ENCODE measurements at places on chromosomes 16 and 17. TPM values are rescaled to one million over a fixed set of nuclear protein-coding genes. Genes with fewer than 3 reads are reported as not detected.
A peak's percentile ranks its signal among the peaks of the same experiment; 100 is the strongest.

DNA sequence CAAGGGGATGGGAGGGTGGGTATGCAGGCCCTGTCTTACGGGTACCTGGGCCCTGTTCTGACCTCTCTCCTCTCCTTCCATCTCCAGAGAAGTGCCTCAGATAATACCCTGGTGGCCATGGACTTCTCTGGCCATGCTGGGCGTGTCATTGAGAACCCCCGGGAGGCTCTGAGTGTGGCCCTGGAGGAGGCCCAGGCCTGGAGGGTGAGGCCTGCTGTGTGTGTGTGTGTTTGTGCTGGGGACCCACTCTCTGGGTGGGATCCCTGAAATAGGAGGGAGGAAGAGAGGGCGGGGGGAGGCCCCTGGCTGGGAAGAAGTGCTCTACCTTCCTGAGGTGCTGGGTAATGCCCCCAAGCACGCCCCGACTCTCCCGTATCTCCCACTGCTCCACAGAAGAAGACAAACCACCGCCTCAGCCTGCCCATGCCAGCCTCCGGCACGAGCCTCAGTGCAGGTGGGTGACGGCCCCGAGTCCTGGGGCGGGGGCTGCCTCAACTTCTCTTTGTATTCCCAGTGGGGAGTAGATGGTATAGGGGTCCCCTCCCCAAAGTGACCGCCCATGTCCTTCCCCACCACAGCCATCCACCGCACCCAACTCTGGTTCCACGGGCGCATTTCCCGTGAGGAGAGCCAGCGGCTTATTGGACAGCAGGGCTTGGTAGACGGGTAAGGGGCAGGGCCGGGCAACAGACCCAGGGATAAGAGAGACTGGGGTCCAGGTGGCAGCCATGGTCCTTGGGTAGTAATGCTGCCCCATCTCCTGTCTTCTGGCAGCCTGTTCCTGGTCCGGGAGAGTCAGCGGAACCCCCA, 7.8 kb downstream of the GRB7 start:
- DNase-seq = no peak

DNA sequence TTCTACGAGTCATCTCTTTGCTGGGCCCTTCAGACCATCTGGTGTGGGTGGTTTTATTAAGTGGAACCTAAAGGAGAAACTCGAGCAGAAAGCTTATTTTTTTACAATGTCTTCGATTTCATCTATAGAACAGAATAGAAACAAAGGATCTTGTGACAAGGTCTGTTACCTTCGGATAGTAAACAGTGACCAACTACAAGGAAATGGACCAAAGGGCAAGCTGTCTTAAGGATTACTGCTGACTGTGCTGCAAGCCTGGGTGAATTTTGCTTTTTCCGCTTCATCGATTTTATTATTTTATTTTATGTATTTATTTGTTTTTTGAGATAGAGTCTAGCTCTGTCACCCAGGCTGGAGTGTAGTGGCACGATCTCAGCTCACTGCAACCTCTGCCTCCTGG, 348.9 kb upstream of the ERCC4 start:
- no peak for DNase-seq

GRCh38 chr16:10943064-10943353, 741 bp upstream of the DEXI start:
- DNase-seq = no peak

DNA sequence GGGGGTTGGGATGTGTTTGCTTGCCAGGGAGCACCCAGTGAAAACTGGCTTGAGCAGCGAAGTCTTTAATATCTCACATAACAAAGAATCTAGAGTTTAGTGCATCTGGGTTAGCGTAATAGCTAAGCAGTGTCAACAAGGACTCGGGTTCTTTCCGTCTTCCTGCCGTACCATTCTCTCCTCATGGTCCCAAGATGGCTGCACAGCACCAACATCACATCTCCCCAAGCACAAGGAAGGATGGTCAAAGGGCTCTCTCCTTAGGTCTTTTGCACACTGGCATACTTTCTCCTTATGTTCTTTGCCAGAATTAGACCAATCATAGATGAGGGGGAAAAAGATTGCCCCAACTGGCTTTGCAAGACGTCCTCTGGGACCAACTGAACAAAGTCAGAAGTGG, 30.9 kb downstream of the CRISPLD2 start:
- DNase-seq = no peak

DNA sequence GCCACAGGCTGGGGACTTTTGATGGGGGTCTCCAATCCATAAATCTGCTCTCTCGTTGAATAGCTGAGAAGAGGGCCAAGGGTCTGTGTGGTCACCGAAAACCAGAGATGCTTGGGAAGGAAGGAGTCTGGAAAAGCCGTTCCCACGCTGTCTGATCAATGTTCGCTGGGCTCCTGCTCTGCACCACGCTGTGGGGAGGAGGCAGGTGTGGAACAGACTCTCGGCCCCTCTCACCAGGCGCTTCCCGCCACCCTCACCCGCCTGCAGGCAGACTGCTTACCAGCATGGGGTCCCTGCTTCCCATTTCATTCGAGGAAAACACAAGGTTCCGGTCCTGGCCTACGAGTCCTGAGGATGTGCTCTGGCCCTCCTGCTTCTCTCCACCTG, 702 bp upstream of the ALDH3A1 start:
- DNase-seq = no peak

DNA sequence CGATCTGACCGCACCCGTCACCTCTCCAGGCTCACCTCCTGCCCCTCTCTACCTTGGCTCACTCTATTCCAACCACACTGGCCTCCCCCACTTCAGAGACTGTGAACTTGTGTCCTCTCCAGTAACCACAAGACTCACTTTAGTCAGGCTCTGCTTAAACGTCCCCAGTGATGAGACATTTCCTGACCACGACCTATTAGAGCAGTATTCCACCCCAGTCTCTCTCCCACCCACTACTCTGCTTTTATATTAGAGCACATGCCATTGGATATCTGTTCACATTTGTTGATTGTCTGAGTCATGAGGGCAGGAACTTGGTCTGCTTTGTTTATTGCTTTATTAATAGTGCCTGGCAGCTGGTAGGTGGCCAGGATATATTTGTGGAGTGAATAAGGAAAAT, 20.1 kb downstream of the COX11 start:
- DNase-seq = peak; percentile 98

- peak; percentile 44 for DNase-seq
Observed at GRCh38 chr16:29779474-29779873, 1.4 kb downstream of the ZG16 start.

DNA sequence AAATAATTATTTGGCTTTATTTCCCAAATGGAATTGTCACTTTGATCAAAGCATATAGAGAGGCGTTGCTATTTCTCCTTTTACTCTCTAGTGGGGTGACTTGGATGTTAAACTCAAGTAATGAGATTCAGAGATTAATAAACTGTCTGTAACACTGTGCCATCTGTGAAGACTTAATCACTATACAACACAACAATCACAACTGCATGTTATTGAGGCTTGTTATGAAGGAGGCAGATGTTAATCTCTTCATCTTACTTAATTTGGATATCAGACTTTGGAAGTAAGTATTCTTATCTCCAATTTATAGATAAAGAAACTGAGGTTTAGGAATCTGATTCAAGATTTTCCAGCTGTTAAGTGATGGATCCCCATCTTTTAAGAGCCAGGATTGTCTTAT, 132.5 kb downstream of the CNTNAP4 start:
- no peak for DNase-seq

- DNase-seq = peak; percentile 5
Observed at GRCh38 chr17:43125967-43126910, 1.1 kb upstream of the BRCA1 start.

GRCh38 chr17:41474863-41475262, 6.1 kb downstream of the KRT35 start:
- no peak for DNase-seq

- DNase-seq = peak; percentile 20
Observed at GRCh38 chr16:73418051-73418450, 370.1 kb upstream of the ZFHX3 start.

GRCh38 chr16:473046-474043, 47.9 kb downstream of the RAB11FIP3 start:
- no peak for DNase-seq

DNA sequence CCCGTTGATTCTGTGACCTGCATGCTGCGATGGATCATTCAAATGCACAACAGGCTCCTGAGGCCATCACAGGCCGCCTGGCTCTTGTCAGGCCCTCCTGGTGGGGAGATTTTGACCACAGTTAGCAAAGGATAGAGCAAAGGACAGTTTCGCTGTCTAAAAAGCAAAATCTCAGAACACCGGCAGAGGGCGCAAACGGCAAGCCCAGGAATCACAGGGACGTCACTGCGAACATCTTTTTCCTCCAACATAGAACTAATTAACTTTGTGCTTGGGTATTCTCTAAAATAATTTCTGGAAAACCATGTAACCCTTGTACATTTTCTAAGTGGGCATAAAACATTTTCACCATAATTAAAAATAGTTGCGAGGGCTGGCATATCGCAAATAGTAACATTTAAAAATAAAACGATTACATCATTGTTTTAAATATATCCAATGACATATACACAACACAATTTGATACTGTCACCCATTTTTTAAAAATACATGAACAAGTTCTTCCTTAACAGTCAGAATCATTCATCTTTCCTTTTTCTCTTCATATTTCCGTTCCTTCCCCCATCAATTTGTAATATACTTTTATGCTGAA, 19.7 kb upstream of the SLC47A1 start:
- DNase-seq = peak; percentile 62

- DNase-seq = no peak
Observed at GRCh38 chr17:49190932-49191331, 19.4 kb downstream of the GNGT2 start.

GRCh38 chr17:41480136-41480535, 815 bp downstream of the KRT35 start:
- DNase-seq = no peak

DNA sequence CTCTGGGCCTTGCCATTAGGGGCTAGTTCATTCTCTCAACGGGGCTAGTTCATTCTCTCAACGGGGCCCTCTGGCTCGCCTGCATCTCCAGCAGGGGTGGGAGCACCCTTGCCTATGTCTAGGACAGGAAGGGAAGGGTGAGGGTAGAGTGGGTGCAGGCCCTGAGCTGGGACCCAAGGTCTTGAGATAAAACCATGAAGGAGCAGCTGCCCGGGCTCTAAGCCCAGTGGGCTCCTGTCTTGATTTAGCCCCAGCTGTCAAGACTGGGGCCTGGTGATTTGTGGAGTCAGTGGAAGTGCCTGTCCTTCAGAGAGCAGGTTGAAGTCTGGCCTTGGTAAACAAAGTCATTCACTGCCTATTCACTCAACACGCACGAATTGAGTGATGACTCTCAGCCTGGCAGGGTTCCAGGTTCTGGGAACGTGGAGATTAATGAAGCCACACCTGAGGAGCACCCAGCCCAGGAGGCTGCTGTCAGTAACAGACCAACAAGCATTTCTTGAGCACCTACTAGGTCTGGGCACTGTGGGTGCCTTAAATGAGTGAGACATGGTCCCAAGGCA, 35.4 kb downstream of the WNT3 start:
- no peak for DNase-seq

DNA sequence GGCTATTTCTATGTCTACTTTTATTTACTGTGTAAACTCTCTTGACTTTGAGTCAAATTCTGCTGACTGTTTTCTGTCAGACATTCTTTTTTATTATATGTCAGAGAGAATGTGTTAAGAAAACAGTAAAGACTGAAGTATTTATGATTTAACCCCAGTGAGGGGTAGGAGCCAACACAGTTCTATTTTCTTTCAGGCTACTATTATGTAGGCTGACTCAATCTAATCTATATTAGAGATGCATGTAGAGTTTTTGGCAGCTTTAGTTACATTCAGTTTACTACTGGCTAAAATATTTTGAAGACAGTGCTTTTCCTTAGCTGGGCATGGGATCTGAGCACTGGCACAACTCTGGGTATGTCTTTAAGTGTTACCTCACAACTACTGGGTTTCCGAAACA, 1108.0 kb downstream of the CDH11 start:
- DNase-seq = no peak

GRCh38 chr16:2838928-2839327, 8.8 kb downstream of the ZG16B start:
- peak; percentile 77 for DNase-seq

DNA sequence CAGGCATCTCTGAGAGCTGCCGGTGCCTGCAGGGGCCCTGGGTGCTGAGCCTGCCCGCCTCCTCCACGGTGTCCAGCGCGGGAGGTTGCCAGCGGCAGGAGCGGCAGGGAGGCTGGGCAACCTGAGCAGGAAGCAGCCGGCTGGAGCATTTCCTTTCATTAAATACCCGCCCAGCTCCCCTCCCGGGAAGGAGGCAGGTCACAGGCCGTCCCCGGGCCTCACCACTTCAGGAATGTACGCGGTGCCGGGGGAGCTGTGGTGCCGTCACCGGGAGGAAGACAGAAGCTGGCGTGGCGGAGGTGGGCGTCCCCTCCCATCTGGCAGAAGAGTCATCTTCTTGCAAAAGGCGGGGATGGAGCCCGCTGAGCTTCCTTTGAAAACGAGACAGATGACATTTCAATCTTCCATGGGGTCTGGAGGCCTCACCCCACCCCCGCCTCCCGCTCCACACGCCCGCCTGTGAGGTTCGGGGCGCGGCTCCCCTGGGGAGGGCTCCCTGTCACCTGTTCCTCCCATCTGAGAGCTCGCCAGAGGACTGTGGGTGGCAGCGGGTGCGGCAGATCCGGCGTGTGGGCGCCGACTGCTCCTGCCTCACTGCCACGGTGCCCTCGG, 16.0 kb downstream of the SOX8 start:
- DNase-seq = peak; percentile 49

DNA sequence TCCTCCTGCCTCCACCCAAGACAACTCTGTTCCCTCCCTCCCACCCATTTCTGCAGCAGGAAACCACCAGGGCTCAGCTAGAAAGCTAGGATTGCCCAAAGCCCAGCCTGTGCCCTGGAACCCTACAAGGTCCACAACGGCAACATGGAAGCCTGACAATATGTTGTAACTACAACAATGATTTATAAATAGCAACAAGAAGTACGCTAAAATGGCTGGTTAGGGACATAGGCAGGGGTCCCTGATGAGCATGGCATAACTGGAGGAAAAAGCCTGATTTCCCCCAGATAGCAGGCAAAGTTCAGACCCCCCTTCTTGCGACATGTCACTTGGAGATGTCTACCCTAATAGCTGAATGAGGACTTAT, 6.6 kb downstream of the ST3GAL2 start:
- DNase-seq = no peak

GRCh38 chr17:49968405-49969133, 421 bp upstream of the DLX4 start:
- peak; percentile 84 for DNase-seq

GRCh38 chr17:75783803-75784472, 668 bp upstream of the UNK start:
- DNase-seq = no peak

GRCh38 chr17:17325816-17326215, 22.6 kb downstream of the NT5M start:
- no peak for DNase-seq

DNA sequence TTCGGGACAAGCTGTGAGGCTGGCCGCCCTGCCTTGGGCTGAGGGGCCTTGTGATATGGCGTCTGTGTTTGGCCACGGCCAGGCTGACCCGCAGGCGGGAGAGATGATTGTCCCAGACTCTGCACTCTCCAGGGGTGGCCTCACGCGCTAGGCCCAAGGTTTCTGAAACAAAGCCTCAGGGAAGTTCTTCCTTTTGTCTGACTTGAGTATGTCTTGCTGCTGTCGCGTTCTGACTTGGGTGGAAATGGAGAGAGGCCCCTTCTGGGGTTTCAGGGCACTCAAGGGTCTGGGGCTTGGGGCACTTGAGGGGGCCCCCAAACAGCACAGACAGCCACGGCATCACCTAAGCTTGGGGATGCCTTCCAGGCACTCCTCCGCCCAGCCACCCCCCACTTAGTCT, 3.8 kb upstream of the METRN start:
- no peak for DNase-seq

GRCh38 chr16:14325502-14326401, 254.6 kb downstream of the MRTFB start:
- DNase-seq = no peak

Gene GRIN2A
- total RNA-seq = 8.6 TPM

Gene TLCD2
- 0.32 TPM for total RNA-seq

Gene SLC5A2
- total RNA-seq = not detected

Gene KCNH6
- not detected for total RNA-seq

Gene KRT27
- not detected for total RNA-seq

Gene CHRNE
- not detected for total RNA-seq

Data from M059J (cell line).